Urothelium cell line (cell line): ENCODE measurements at places on chromosomes 5 and 9.

DNA sequence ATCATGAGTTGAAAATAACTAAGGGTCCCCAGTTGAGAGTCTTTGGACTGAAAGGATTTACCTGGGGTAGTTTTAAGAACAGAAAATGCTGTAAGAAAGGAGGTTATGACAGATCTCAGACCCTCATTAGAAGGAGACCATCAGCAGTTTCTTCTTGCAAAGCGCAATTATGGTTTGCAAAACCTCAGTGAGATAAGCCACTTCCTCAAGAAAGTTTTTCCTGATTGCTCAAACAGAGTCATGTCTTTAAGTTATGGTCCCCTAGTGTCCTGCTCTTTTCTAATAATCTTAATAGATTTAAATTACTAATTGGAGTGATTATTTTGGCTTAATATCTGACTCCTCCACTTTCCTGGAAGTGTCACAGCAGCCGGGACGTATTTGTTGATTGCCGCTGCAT is 293.2 kb upstream of the KLF4 start:
- no peak for DNase-seq

DNA sequence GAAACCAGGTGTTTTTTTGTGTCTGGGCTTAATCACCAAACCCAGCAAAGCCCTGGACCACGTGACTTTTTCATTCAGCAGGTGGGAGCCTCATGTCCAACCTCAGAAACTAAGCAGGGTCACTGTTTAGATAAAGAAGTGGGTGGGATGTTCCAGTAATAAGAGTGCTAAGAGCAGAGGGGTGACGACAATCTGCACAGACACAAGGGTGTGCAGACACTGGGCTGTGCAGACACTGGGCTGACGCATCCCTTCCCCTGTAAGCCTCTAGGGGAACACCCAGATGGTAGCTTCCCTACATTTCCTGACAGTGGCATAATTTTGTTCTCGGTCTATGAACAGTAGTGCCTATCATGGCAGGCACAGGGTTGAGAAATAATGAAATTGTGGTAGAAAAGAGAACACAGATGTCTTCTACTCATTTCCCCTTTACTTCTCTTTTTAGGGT is 85.1 kb downstream of the SAXO1 start:
- DNase-seq: no peak

GRCh38 chr9:92917176-92917800 is 30.0 kb upstream of the FGD3 start:
- no peak for DNase-seq

DNA sequence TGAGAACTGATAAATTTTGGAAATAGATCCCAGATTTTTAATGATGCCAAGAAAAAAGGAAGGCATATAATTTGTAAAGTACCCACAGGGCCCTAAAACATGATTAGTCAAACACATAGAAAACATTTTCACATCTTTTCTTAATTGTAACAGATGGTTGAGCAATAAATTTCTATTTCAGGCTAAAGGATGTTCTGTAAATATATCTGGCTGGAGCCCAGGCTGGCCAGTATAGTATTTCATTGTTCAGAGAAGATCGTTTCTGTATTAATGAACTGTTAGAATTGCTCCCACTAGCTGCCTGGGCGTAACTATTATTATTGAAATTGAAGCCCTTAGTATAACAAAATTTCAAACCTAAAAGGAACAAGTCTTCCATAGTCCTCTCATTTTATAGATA is 105.3 kb upstream of the SMC2 start:
- DNase-seq: no peak

DNA sequence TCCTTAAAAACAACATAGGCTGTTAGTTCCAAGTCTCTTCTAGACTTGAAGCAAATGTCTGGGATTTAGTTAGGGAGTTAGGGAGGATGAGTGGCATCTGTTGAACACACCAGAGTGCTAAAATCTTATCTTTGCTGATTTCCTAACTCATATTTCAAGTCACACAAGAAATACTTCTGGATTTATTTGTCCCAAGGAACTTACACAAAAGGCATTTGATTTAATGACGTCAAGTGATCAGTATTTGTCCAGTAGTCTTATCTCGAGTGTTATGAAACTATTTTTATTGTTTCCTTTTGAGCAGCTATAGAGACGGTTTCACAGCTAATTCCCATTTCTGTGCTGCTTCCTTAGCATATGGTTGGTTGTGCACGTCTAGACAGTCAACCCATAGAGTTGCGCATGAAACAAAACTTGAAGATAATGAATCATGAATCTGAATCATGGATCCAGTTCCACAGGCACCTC is 140.5 kb upstream of the TUT7 start:
- DNase-seq: no peak
